ENCODE measurements at places on chromosomes 2 and 18.

DNA sequence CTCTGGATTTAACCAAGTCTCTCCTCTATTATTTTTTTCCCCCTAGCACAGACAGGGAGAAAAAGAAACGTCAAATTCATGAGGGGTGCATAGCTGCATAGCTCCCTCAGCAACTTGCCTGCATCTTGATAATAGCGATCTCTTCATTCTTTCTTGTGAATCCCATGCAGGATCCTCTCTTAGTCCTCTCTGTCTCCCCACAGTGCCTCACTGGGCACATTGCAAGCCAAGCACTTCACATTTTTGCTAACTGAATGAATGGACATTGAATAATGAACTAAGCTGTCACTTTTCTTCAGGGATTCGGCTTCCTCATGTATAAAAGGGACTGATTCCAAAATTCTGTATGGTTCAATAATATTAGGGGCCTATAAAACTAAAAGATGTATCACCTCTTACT, 2.9 kb upstream of the EPB41L3 start:
- DNase-seq, result peak; percentile 30

GRCh38 chr18:77249569-77250500, at the start of gene GALR1:
TSS of gene GALR1 (plus strand) at chr18:77249848. CDS start at chr18:77250549, 701 bp downstream.
- DNase-seq, result no peak

- DNase-seq, result peak; percentile 52
Measured at GRCh38 chr18:63975628-63976027, 5.7 kb downstream of the SERPINB8 start.

- DNase-seq, result no peak
Measured at GRCh38 chr2:47230418-47230817, 75.3 kb upstream of the STPG4 start.

DNA sequence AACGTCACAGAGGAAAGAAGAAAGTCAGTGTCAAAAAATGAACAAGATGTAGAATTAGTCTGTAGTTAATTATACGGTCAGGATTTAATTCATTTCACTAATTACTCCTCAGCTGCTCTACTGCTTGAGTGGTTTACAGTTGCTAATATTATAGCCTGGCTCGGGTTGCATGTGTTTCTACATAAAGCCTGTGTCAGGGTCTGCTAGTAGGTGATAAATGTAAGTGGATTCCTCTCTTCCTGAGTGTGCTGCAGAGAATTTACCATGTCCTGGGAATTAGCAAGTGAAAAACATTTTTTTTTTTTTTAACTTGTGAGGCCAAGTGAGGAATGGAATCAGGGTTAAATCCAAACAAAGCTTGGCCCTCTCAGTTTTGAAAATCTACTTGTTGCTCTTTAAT, 622.6 kb downstream of the EPHA4 start:
- DNase-seq, result no peak
